ENCODE measurements at places on chromosomes 13 and 19.

DNA sequence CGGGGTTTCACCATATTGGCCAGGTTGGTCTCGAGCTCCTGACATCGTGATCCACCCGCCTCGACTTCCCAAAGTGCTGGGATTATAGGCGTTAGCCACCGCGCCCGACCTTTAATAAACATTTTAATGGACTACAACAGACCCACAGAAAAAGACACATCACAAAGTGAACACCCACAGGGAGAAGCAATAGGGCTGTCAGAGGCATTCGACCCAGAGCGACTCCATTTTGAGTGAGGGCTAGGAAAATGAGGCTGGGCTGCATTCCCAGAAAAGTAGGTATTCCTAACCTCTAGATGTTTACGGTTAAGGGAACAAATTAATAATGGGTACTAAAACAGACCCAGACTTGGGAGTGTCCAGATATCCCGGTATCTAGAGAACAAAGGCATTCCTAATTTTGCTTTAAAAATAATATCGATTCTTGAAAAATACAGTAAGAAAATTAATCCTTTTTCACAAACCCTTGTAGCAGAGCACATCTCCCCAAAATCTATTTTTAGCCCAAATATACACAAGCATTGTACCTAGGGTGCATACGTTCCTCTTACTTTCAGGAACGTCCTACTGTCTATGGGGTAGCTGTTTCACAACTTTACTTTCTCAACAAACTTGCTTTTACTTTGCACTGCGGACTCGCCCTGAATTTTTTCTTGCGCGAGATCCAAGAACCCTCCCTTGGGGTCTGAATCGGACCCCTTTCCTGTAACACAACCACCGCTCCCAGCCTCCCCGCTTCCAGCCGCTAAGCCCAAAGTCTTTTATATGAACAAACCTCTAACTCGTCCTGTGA is 811 bp upstream of the ZNF8 start:
- no peak for DNase-seq

GRCh38 chr13:38394777-38395496 is 45.3 kb downstream of the UFM1 start:
- no peak for DNase-seq

GRCh38 chr13:29543230-29544215 is 52.0 kb downstream of the SLC7A1 start:
- peak; percentile 77 for DNase-seq

DNA sequence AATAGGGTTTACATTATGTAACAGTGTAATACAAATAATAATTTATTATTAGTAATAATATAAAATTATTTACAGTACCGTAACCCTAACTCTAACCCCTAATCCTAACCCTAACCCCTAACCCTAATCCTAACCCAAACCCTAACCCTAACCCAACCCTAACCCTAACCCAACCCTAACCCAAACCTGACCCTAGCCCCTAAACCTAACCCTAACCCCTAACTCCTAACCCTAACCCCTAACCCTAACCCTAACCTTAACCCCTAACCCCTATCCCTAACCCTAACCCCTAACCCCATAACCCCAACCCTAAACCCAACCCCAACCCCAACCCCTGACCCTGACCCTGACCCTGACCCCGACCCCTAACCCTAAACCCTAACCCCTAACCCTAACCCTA is 45.7 kb downstream of the PLPP2 start:
- no peak for DNase-seq

GRCh38 chr19:31512181-31512970 is 163.1 kb upstream of the TSHZ3 start:
- DNase-seq = no peak

- DNase-seq = peak; percentile 86
These were observed 13.7 kb upstream of the GPR183 start for GRCh38 chr13:99320693-99321481.

DNA sequence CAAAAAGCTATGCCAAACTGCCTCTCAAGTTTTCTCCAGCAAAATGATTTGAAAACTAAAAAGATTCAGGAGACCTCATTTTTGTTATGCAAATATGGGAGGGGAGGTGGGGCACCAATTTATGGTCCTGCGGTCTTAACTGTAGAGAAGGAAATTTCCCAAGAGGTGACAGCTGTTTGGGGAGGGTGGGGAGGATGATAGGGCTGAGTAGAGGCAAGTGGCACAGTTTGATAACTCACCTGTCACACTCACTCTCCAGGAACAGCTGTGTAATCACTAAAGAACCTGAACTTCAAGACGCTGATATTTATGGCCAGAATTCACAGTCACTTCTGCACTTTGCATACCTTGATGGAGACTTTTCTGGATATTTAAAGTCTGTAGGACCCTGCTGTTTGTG is 232.9 kb upstream of the STARD13 start:
- DNase-seq = no peak

- no peak for DNase-seq
These were observed 7.3 kb downstream of the MED16 start for GRCh38 chr19:885536-886224.

DNA sequence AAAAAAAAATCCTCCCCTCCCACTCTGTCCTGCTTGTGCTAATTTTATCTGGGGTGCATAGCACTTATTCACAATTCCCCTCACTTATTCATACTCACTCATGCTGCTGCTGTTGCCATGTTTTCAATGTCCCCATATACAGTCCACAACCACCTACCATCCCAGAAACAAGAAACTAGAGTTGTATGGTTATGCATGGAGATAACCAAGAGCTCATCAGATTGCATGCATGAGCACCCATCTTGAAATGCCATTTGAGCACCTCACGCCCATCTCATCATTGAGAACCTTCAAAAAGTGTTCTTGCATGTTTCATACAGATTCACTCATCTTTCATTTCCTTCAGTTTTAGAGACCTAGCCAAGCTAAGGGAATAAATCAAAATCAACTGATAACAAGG is 15.1 kb upstream of the N4BP2L2 start:
- DNase-seq = no peak

- no peak for DNase-seq
These were observed 20.1 kb upstream of the EBPL start for GRCh38 chr13:49711218-49711863.

- DNase-seq = no peak
These were observed 8.0 kb upstream of the TMEM160 start for GRCh38 chr19:47056411-47056810.

DNA sequence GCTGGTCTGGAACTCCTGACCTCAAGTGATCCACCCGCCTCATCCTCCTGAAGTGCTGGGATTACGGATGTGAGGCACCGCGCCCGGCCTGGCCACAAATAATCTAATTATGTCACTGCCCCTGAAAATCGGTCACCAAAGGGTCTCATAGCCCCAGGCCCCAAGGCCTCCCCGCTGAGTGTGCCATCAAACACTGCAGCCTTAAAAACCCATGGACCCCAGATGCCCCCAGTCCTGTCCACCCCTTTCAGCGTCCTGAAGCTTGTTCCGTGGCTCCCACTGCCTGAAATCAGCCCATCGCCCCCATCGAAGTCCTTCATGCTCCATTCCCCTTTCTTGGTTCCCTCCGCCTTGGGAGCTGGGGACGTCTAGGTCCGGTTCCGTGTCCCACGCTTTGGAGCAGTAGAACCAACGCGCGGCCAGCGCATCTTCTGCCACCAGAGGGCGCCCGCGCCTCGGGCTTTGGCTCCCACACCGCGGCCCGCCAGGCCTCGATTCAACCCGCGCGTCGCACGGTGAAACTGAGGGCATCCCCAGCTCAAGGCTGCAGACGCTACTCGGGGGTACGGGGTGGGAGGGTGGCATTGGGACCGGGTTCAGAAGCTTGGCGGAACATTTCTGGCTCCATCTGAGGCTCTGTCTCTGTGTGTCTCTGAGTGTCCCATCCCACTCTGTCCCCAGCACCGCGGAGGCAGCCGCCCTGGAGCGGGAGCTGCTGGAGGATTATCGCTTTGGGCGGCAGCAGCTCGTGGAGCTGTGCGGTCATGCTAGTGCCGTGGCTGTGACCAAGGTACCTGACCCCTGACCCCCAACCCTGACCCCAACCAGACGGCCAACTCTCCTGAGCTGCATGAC is 3.5 kb downstream of the YJEFN3 start:
- peak; percentile 54 for DNase-seq

DNA sequence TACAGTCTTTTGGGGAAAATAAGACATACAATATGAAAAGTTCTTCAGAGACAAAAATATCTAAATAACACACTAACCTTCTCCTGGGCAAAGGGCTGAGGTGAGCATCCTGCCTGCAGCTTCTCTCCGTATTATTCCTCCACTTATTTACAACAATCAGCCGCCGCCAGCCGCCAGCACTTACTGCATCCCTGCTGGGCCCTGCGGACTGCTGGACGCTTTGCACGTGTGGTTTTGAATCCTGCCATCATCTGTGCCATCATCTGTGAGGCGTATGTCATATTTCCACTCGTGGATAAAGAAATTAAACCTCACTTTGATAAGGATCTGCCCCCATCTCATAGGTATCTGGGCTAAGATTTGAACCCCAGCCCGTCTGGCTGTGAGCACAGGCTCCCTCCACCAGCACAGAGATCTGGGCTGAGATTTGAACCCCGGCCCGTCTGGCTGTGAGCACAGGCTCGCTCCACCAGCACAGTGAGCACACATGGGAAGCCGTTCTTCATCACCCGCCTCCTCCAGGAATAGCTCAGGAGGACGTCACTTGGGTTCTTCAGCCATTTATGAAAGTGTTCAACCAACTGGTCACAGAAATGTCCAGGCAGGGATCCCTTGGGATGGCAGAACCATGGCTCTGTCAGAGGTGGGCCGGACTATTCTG is 35.2 kb upstream of the TUBGCP3 start:
- DNase-seq = no peak
